Bronchus fibroblast of lung (primary cell): ENCODE measurements at places on chromosomes 1 and 21. TPM values are rescaled to one million over a fixed set of nuclear protein-coding genes. Genes with fewer than 3 reads are reported as not detected.

The TRIM63 gene
- not detected in 2 replicates for total RNA-seq

The GPR3 gene
- 0.45 and 1.0 TPM in 2 replicates for total RNA-seq

The WNT9A gene
- total RNA-seq, result 0.30 and 0.50 TPM in 2 replicates

The AMPD1 gene
- not detected in 2 replicates for total RNA-seq

The PADI4 gene
- not detected in 2 replicates for total RNA-seq

The AGT gene
- under 0.01 and 0.17 TPM in 2 replicates for total RNA-seq

The SFT2D2 gene
- 14.3 and 17.5 TPM in 2 replicates for total RNA-seq

The NBPF20 gene
- total RNA-seq, result 0.74 and 1.2 TPM in 2 replicates

The LEPR gene
- total RNA-seq, result 7.1 and 9.1 TPM in 2 replicates

The LCE3E gene
- not detected in 2 replicates for total RNA-seq

The GJC2 gene
- total RNA-seq, result 1.9 and 2.4 TPM in 2 replicates
